Suppressor macrophage treated with lipopolysaccharide for 1 hour (primary cell): ENCODE measurements at places on chromosomes 11 and 22.

DNA sequence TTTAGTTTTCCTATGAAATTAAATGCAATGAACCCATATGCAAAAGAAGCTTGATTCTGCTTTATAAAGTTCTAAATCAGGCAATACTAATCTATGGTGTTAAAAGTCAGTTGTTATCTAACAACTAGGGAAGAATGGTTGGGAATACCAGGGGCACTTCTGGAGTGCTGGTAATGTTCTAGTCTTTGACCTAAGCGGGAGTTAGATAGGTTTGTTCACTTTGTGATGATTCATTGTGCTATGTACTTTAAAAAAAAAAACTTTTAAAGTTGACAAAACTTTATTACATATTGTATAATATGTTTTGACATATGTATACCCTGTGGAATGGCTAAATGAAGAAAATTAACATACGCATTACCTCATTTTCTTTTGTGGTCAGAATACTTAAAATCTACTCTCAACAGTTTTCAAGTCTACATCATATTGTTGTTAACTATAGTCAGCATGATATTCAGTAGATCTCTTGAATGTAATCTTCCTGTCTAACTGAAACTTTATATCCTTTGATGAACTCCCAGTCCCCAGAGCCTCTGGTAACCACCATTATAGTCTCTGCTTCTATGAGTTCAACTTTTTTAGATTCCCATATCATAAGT lies 39.2 kb downstream of the BIRC2 start:
- no peak for DNase-seq

DNA sequence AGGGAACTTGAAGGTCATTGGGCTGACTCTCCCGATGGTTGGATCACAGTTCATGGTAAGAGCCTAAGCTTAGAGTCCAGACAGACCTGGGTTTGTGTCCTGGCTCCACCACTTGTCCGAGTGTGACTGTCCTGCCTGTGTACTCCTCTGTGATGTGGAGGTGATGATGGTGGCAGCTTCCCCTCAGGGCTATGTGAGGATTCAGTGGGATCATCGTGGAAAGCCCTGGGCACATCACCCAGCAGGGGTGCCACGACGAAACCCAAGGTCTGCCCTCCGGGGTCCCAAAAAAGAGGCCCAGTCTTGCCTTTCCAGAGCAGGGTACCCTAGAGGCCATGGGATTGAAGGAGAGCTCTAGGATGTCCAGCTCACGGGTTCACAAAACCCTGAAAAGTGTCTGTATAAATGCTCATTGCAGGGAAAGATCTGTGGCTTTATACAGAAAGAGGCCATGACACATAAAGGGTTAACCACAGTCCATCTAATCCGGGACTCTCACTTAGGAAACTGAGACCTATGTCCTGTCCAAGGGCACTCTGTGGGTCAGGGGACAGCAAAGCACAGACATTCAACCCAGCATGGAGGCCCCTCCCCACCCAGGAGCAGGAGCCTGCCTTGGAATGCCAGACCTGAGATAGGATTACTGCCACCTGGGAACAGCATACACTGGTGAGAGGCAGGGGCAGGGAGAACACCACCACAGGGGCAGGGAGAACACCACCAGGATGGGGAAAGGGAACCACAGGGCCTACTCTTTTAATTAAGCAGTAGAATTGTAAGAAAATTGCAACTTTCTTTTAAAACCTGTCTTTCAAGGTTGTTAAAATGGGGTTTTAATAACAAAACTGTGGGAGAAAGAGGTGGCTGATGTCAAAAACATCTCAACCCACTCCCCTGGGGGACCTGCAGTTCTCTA lies 51.3 kb downstream of the IGLL5 start:
- no peak for DNase-seq

- no peak for DNase-seq
These were observed 584 bp upstream of the GAL start for GRCh38 chr11:68683536-68684384.

DNA sequence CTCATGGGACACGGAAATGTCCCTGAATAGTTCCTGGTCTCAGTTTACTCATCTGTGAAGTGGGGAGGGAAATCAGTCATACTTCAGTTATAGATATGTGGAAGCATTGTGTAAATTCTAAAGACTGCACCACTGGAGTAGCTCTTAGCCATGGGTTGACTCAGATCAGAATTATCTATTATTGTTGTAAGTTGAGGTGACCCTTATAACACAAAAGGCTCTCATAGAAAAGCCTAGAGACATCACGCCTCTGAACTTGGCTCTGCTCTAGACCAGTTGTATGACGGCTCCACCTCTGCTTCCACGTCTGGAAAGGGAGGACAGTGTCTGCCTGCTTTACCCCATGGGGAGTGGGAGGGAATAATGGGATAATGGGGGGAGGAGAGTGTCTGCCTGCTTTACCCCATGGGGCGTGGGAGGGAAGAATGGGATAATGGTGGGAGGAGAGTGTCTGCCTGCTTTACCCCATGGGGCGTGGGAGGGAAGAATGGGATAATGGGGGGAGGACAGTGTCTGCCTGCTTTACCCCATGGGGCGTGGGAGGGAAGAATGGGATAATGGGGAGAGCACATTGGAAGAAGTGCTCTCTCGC lies 98.2 kb downstream of the AMOTL1 start:
- no peak for DNase-seq
